ENCODE measurements at places on chromosomes 6 and 20.

- DNase-seq: no peak
Measured at GRCh38 chr6:162849269-162849668, 121.5 kb downstream of the PACRG start.

DNA sequence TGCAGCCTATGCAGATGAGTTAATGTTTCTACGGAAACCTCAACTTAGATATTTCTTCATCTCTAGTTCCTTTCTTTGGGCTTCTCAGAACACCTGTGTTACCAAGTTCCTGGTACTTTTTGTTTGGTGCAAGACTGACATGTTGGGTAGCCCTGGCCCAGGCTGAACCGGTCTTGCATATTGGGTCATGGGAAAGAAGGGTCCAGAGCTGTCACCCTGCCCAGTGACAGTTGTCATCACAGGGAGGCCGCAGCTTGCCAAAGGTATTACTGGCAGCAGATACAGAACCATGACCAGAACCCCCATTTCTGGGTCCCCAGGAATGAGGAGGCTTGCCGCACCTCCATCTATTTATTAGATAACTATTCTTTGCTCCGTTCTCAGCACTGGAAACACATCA is 40.2 kb downstream of the PDYN start:
- no peak for DNase-seq

DNA sequence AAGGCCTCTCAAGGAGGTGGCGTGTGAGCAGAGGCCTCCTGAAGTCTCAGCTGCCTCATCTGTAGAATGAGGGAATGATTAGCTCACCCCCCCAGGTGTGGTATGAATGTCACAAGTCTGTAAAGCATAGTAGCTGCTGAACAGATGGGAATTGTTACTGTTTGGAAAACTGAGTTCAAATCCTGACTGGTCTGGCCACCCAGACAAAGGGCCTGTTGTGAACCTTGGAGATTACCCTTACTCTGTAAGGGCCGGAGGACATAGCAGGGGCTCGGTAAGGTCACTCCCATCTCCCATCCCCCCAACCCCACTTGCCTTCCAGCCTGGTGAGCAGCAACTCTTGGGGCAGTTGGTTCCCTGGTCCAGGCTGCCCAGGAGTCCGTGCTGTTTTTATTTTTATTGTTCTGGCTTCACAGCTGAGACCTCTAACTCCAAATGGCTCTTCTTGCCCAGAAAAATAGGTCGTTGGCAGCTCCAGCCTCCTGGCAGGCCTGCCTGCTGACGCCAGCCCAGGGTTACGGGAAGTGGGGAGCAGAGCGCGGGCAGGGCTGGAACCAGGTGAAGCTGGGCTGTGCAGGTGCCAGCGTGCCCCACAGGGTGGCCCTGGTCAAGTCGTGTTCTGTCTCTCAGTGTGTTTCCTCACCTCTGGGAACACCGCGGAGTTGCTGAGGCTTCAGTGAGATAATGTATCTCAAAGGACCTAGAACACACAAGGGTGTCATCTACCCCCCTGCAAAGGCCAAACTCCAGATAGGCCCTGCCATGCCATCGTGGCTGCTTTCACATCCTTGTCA is 4.5 kb upstream of the SIRPA start:
- no peak for DNase-seq

- no peak for DNase-seq
Measured at GRCh38 chr6:7086488-7086887, 21.3 kb upstream of the RREB1 start.

DNA sequence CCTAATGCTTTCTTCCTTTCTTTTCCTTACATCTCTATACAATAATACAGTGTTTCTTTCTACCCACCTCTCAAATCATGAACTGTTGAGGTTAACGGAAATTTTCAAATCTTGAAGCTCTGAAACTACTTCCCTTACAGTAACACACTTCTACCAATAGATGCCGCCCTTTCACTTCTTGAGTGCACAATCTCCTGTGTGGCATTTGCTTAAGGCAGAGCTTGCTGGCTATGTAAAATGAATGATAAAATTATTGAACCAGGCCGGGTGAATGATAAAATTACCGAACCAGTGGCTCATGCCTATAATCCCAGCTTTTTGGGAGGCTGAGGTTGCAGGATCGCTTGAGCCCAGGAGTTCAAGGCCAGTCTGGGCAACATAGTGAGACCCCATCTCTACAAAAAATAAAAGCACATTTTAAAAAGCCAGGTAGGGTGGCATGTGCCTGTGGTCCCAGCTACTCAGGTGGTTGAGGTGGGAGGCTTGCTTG is 56.8 kb downstream of the KCNS1 start:
- peak; percentile 50 for DNase-seq

DNA sequence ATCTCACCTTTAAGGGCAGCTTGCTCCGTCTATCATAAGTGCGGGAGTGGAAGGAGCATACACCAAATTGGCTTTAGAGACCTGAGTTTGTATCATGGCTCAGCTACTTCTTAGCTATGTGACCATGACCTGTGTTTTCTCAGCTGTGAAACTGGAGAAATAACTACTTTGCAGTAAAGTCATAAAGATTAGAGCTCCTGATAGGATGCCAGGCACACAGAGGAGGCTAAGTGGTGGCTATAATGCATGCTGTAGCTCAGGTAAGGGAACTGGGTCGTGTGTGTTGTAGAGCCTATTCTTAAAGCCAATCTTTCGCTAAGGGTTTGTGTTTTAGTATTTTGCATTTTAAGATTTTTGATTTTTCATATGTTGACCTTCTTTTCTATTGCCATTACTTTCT is 451.5 kb upstream of the MAN1A1 start:
- DNase-seq: no peak

- DNase-seq: no peak
Measured at GRCh38 chr6:139143111-139143510, 8.2 kb downstream of the HECA start.

GRCh38 chr20:57008217-57008616 is 258.2 kb downstream of the BMP7 start:
- no peak for DNase-seq

- DNase-seq: no peak
Measured at GRCh38 chr6:75081921-75082320, 123.9 kb downstream of the COL12A1 start.

- DNase-seq: no peak
Measured at GRCh38 chr6:81084776-81085430, 667.6 kb downstream of the TENT5A start.

GRCh38 chr20:7866285-7866684 is 74.0 kb downstream of the HAO1 start:
- no peak for DNase-seq

GRCh38 chr20:8427419-8428040 is 295.5 kb downstream of the PLCB1 start:
- DNase-seq: peak; percentile 37

DNA sequence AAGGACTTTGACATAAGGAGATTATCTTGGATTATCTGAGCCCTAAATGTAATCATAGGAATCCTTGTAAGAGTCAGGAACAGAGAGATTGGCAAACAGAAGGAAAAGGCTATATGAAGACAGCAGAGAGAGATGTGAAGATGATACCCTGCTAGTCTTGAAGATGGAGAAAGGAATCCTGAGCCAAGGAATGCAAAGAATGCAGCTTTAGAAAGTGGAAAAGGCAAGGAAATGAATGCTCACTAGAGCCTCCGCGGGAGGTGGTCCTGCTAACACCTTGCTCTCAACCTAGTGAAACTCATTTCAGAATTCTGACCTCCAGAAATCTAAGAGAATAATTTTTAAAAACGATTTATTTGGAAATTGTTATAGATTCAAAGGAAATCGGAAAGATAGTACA is 117.1 kb downstream of the TBXT start:
- no peak for DNase-seq

DNA sequence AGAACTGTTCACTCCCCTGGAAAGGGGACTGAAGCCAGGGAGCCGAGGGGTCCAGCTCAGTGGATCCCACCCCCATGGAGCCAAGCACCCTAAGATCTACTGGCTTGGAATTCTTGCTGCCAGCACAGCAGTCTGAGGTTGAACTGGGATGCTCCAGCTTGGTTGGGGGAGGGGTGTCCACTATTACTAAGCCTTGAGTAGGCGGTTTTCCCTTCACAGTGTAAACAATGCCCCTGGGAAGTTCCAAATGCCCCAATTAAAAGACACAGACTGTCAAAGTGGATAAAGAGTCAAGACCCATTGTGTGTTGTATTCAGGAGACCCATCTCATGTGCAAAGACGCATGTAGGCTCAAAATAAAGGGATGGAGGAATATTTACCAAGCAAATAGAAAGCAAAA is 150.2 kb downstream of the LPA start:
- no peak for DNase-seq

DNA sequence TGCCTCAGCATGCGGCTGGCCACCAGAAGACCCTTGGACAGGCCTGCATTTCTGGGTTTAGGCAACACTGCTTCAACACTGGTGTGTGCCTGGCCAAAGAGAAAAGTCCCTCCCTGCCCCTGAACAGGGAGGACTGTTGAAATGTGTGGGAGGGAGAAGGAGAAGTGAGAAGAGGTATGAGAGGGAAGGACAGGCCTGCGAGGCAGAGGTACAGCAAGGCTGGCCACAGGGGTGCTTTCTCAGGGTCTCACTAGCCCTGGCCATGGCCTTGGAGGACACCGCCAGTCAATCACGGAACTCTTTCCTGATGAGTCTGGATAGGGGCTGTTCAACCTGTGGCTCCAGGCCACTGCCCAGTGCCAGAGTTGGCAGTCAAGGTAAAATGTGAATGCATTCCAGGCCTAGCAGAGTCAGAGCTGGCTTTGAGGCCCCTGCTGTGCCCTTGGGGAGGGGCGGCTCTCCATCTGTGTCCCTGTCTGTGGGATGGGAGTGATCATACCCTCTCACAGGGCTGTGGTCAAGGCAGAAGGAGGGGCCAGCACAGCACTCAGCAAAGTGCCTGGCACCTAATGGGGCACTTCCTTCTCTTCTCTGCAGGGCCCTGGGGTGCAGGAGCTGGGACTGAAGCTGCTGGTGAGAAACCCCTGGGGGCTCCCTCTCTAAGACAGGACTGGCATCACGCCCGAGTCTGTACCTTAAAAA is 43.2 kb upstream of the CDH22 start:
- DNase-seq: no peak

DNA sequence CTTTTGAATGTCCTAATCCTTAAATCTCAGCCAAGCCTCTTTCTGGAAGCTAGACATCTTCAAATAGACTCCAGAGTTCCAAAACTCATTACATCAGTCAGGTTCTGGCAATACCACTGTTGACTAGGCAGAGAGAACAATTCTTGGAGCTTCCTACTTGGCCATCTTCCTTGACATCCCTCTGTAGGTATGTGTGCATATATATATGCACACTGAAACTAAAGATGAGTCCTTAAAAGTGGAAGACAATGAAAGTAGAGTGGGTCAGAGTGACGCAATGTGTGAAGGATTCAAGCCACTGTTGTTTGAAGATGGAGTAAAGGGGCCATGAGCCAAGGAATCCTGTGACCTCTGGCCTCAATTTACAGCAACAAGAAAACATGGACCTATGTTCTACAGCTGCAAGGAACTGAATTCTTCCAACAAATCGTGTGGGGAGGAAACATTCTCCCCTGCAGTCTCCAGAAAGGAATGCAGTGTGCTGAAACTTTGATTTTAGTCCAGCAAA is 18.7 kb upstream of the DUSP22 start:
- no peak for DNase-seq

DNA sequence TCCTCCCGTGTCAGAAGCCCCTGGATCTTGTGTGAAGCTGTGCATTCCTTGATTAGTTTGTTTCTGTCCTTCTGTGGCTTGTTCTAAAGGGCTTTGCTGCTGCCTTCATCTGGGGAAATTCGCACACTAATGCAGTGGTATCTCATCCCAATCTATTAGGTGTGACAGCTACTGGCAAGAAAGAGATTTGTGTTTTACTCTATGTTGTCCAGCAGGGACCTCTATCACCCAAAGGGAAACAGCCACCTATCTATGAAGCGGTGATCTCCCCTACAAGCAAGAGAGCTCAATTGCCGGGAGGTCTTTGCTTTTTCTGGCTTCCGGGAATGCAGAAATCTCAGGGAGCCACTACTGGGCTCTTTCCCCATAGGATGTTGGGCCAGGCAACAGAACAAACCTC is 151.8 kb downstream of the NRN1 start:
- DNase-seq: no peak

DNA sequence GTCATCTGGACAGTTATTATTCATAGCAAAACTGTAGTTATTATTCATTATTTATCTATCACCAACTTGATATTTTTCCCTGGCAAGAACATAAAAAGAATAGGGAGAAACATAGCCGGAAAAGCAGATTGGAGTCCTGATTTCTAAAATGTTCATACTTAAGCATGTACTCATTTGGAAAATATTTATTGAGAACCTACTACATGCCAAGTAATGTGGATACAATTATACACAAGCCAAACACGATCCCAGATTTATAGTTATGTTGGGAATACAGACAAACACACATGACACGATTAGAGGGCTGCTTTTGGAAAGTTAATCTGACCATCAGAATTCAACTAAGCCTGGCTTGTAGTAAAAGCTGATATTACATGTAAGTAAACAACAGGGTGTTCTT is 30.7 kb downstream of the ARHGAP18 start:
- no peak for DNase-seq

DNA sequence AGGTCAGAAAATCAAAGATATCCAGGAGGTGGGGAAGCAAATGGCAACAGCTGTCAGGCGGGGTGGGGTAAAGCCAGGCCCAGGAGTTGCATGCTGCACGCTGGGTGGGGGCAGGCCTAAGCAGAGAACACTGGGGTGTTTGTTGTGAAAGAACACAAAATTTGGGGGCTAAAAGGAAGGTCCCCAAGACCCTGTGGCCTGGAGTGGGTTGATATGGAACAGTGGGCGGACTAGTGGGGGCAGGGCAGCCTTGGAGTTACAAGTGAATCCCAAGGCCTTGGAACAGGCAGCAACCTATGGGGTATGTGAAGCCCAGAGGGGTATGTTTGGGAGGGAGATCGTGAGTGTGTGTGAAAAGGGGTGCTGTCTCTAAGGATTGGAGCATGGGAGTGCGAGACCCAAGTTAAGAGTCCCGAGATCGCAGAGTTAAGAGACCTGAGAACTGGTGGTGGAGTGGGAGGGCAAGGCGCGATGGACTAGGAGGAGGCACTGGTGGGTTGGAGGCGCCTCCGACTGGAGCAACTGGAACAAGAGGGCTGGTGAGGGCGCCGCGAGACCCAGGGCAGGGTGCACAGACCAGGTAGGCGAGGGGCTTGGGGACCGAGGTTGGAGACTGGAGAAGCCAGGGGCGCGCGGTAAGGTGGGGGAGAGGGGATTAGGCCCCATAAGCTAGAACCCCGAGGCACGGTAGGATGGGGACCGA is 658 bp downstream of the CUL7 start:
- DNase-seq: no peak

GRCh38 chr6:148367411-148368024 is 24.9 kb downstream of the SASH1 start:
- peak; percentile 59 for DNase-seq

DNA sequence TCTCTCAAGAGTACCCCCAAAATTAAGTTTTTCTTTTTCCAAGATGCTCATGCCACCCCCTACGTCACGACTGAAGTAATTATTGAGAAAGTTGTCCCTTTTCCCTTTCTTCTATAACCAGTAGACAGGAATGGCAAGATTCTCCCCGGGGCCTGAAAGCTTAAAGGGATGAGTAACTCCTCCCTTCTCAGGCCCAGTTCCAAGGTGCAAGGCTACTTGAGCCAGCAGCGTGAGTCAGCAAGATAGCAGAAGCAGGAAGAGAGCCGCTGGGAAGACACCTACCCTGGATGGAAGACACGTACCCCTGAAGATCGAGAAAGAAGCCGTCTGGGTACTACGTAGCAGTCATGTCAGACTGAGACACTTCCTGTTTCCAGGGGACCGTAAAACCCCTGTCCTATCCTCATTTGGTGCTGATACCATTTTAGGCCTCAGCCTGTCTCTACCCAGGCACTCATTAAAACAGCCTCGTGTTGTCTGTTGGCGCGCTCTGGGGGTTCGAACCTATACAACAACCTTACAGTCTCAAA is 241.0 kb downstream of the ADGRG6 start:
- DNase-seq: no peak

- DNase-seq: no peak
Measured at GRCh38 chr6:33856031-33856590, 52.3 kb upstream of the MLN start.
